ENCODE measurements at places on chromosomes 3 and 15.

DNA sequence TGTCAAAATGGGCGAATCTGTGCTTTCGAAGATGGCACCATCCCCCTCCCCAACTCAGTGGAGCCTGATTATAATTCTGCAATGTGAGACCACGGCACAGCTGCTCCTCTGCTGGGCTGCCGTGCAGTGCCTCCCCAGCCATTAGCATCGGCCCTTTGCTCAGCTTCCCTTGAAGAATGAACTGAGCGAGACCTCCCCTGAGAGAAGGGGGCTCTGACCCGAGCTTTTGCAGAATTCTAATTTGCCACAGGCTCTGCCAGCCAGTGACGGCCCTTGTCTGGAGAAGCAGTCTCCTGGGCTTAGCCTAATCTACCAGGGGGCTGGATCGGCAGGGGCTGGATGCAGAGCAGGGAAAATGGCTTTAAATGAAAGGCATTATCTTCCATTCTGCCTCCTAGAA lies 57.2 kb downstream of the GLDN start:
- no peak for DNase-seq

GRCh38 chr3:7305561-7305960 lies 444.6 kb downstream of the GRM7 start:
- no peak for DNase-seq

DNA sequence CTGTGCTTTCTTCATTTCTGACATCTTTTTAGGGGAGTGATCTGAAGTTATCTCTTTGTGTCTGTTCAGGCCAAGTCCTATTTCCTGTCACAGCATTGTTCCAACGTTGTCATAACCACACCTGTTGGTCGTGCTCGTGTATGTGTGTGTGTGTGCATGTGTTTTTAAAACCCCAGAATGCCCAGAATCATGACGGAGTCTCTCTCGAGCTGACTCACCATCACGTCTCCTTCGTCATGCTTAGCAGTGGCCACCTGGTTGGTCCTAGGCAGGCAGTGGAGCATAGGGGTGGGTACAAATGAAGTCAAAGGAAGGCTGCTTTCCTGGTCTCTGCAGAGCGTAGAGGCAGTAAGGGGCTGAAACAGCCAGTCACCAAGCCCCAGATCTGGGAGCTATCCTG lies 126.8 kb upstream of the ABHD17C start:
- DNase-seq, result no peak

- no peak for DNase-seq
Observed at GRCh38 chr3:194872669-194872977, 186.9 kb downstream of the FAM43A start.

- no peak for DNase-seq
Observed at GRCh38 chr3:189779166-189779565, 148.0 kb downstream of the TP63 start.

GRCh38 chr3:52176180-52176752 lies 21.7 kb upstream of the ALAS1 start:
- DNase-seq, result no peak

GRCh38 chr3:185988816-185989175 lies 51.0 kb upstream of the TRA2B start:
- no peak for DNase-seq

GRCh38 chr15:88894819-88895767 lies at the start of gene HAPLN3:
TSS of gene HAPLN3 (minus strand) at chr15:88895544. CDS start at chr15:88887298, 8,246 bp downstream.
- DNase-seq, result no peak

- DNase-seq, result no peak
Observed at GRCh38 chr15:55872471-55872870, 120.9 kb downstream of the NEDD4 start.

Measured in erythroblast (primary cell).